ENCODE measurements at places on chromosomes 3 and 15.

- DNase-seq, result peak; percentile 4
Observed at GRCh38 chr3:169362868-169363267, 300.6 kb downstream of the MECOM start.

- no peak for DNase-seq
Observed at GRCh38 chr3:17194116-17194515, 309.4 kb downstream of the PLCL2 start.

- DNase-seq, result no peak
Observed at GRCh38 chr3:16927485-16927884, 42.7 kb downstream of the PLCL2 start.

GRCh38 chr15:99019558-99020540 lies 12.3 kb upstream of the PGPEP1L start:
- peak; percentile 88 for DNase-seq

GRCh38 chr3:47342151-47342550 lies 38.7 kb upstream of the PTPN23 start:
- DNase-seq, result peak; percentile 26

DNA sequence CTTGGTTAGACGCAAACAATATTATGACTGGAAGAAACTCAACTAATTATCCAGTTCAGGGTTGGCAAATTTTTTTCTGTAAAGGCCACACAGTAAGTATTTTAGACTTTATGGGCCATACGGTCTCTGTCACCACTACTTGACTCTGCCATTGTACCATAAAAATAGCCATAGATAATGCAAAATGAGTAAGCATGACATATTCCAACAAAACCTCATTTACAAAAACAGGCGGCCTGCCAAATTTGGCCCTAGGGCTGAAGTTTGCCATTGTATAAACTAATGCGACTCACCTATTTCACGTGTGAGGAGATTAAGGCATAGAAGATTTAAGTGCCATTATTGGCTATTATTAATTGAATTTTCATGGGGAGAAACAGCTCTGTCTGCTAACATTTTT lies 116.8 kb upstream of the CNTN6 start:
- no peak for DNase-seq

DNA sequence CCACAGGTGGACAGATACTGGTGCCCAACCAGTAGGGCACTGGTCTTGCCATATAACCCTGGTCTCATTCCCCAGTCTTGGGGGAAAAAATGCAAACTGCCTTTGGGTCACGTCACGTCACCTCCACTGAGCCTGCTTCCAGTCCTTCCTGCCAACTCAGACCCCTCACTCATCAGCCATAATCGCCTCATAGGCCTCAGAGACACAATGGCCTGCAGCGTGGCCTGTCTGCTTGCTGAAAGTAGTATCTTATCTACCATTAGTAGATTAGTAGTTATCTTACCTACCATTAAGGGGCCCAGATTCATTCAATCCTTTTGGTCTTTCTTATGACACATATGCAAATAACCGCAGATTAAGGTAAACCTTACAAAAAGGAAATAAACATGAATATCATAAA lies 93.8 kb downstream of the FAM174B start:
- no peak for DNase-seq

GRCh38 chr3:4504340-4505261 lies 11.5 kb downstream of the ITPR1 start:
- DNase-seq, result no peak

DNA sequence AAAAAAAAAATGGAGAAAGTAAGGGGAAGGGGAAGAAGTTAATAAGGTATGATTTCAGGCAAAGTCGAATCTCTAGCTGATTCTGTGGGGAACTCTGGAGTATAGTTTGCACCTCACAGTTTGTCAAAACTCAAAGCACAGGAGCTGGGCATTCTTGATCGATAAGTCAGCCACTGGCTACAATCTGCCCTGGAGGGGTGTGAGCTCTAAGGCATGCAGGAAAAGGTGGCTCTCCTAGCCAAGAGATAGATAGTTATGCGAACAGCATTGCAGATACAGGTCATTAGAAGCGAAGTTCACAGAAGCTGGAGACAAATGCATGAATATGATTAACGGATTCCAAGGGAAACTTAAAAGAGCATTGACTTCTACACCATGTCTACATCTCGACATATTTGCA lies 952.6 kb downstream of the AGBL1 start:
- no peak for DNase-seq

GRCh38 chr3:72288955-72289691 lies 504.2 kb upstream of the PROK2 start:
- peak; percentile 80 for DNase-seq

- no peak for DNase-seq
Observed at GRCh38 chr3:4495294-4496086, 2.3 kb downstream of the ITPR1 start.

GRCh38 chr3:60720736-60721135 lies 530.5 kb downstream of the FHIT start:
- no peak for DNase-seq

GRCh38 chr15:29864501-29864900 lies 42.2 kb upstream of the TJP1 start:
- DNase-seq, result no peak

DNA sequence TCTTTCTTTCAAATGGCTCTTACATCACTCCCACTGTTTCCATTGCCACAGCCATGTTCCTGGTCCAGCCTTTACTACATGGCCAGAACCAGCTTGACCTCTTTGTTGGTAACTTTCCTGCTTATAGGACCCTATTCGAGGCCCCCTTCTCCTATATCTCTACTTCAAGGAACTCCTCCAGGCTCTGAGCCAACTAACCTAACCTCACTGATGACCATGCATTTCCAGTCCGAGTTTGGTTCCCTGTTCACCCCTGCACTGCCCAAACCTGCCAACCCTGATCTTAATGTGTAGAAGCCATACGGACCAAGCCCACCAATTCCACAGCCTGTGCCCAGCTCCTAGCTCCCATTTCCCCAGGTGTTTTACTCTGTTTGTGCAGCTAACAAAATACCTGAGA lies 38.4 kb upstream of the TIPARP start:
- DNase-seq, result no peak

GRCh38 chr3:129412542-129413198 lies 15.8 kb downstream of the EFCAB12 start:
- DNase-seq, result peak; percentile 89

- peak; percentile 43 for DNase-seq
Observed at GRCh38 chr3:179446501-179446900, 4.8 kb downstream of the GNB4 start.

GRCh38 chr15:24017470-24017869 lies 330.4 kb upstream of the NDN start:
- DNase-seq, result no peak

DNA sequence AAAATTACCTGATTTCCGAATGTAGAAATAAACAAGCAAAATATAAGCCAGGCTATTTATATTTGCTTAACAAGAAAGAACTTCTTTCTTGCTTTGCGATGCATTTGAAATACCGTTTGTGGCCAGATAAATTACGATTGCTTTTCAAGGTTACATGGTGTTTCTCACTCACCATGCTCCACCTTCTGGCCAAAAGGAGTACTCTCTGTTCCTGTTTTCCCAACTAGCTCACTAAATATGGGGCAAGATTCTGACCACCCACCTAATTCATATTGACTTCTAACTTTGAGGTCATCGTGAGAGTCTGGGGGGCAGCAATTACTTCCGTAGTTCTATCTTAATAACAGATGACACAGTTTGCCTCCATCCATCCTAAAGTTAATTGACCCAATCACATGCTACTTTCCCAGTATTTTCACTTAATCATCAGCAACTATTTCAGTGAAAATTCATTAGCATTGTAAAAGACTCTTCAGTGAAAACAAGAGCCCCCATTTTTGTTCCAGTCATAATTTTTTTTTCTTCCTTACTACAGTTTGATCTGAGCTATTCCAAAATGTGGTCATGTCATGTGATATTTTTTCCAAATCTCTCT lies 25.9 kb downstream of the ACP3 start:
- DNase-seq, result peak; percentile 64

- peak; percentile 17 for DNase-seq
Observed at GRCh38 chr3:15535732-15536131, 14.2 kb upstream of the COLQ start.

DNA sequence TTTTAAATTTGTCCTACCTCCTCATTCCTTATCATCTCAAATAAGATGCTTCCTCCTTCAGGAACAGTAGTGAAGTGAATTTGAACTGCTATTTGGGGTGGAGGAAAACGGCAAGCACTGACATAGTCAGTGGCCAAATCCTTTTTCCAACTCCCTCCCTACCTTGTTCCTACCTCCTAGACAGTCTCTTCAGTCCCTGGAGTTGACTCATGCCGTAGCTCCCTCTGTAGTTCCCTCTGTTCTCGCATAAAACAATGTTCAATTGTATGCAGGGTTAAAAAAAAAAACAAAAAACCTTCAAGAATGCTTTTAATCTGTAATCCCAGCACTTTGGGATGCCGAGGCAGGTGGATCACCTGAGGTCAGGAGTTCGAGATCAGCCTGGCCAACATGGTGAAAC lies 1.4 kb downstream of the UBR1 start:
- DNase-seq, result peak; percentile 19

DNA sequence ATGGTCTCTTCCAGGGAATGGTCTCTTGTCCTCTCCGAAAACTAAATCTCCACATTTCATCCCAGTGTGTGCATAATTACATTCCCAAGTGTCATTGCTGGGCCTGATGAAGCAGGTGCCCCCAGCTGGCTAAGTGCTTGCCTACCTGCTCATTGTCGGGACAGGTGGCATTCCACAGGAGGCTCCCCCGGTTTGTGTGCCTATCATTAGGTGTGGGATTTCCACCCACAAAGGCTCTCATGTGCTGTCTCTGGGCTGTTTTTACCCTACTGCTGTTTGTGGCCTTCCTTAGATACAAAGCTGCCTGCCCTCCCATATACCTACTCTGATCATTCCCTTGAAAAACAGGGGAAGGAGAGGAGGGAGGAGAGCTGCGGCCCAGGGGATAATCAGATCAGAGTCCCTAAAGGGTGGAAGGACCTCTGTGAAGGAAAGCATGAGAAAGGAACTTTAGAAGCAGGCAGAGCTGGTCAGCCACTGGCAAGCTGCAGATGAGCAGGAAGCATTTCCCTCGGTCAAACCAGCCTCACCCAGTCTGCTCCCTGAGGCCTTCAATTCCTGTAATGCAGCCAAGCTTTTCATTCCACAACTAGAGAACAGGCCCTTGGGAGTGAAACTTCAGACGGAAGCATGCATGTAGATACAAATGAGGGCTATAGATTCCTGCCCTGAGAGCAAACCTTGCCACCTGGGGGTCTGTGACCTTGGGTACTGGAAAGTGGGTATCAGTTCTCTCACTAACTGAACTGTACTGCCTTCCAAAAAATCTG lies 60.7 kb upstream of the HEG1 start:
- DNase-seq, result peak; percentile 87

DNA sequence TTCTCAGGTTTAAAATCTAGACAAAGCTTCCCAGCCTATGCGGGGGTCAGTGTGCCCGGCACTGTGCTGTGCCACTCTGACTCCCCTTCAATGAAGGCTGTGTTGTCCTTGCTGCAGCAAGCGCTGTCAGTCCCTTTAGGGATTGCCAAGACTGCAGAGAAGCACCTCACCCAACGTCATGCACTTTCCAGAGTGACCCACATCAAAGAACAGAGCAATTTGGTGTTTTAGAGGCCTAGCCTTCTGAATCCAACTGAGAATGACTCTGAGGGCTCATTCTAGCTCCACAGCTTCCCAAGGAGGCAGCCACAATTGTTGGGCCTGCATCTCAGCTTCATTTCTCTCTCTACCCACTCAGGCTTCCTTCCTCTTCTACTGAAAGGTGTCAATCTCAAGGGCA lies 26.4 kb downstream of the SLC9A9 start:
- DNase-seq, result no peak

DNA sequence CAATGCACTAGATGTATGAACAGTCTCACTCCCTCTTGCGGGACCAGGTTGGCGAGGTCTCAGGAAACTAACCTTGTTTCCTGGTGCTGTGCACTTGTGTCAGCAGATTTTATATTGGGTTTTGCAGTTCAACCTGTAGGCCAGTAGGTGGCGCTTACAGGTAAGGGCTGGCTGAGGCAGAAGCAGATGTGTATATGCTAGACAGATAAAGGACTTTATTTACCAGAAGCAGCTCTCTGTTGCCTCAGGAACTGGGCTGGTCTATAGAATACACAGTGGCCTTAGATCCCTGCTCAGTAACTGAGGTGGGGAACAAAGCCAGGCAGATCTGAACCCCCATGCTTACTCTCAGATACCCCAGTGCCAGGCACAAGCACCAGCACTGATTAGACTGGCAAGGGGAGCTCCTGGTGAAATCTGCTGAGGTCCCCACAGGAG lies 296.8 kb downstream of the DOCK3 start:
- peak; percentile 54 for DNase-seq

GRCh38 chr15:23518104-23518503 lies 47.4 kb upstream of the MKRN3 start:
- no peak for DNase-seq

DNA sequence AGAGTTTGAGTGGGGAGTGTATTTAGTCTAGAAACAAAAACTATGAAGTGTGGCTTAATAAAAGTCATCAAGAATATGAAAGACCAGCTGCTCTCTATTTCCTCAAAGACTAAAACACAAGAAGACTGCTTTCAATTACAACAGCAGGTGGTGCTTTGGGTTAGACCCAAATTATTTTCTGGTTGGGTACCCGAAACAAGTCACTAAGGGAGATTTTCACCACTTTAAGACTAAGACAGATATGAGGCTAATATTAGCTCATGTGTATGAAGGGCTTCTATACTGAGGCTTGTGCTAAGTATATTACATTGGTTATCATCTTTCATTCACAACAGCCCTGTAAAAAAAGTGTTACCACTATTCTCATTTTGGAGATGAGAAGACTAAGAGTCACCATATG lies 43.1 kb downstream of the COL8A1 start:
- no peak for DNase-seq

- no peak for DNase-seq
Observed at GRCh38 chr3:170189398-170190256, 8.1 kb upstream of the PHC3 start.
